ENCODE measurements at places on chromosomes 3 and 15. TPM values are rescaled to one million over a fixed set of nuclear protein-coding genes. Genes with fewer than 3 reads are reported as not detected.

- no peak for DNase-seq
Observed at GRCh38 chr3:50126287-50127211, 28.6 kb upstream of the SEMA3F start.

- DNase-seq: peak; percentile 26
Observed at GRCh38 chr3:71530903-71531530, 52.5 kb downstream of the FOXP1 start.

GRCh38 chr3:196357905-196358304 is 19.7 kb upstream of the TM4SF19 start:
- DNase-seq: no peak

DNA sequence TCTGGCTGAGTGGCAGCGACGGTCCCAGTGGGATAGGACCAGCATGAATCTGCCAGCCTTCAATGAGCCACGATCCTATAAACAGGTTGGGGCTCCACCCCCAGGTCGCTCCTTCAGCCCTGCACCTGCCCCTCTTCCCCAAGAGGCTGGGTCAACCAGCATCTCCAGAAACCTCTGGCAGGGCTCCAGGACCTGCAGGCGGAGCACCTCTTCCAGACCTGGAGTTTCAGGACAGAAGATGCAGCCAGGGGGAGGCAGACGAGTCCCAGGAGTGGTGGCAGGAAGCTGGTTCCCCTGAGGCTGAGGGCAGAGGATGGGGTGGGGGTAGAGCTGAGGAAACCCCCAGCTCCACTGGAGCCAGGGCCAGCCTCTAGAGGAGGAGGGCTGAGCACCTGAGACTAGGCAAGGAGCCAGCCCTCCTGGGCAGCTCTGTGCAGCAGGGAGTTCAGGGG is at the start of gene PLA2G4D:
Gene PLA2G4D (minus strand): TSS at position 51 of the 452 bp plus-strand sequence. CDS start 103 bp downstream, outside the sequence.
- no peak for DNase-seq

- DNase-seq: no peak
Observed at GRCh38 chr15:101807345-101807945, 4.1 kb downstream of the OR4F6 start.

DNA sequence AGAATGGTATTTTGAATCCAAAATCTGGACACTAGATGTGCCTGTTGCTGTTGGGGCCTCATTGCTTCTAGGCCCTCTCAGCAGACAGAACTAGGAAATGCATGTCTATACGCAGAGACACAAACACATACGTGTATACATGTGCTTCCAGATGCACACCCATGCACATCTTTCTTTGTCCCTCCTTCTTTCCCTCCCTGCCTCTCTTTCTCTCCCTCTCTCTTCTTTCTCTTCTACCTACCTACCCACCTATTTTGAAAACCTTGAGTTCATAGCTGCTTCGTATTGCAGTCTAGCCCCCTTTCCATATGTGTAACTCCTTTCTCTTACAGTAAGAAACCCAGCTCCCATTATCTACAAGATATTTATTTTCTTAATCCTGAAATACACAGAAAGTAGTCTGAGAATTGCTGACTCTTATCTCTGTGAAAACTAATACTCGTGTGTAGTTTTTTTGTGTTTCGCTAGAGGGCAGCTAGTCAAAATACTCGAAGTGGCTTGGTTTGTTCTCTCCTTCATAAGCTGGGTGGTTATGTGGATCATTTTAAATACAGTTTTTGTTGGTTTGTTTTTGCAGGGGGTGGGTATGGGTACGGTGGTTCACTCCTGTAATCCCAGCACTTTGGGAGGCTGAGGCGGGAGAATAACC is 18.5 kb downstream of the RPL32 start:
- peak; percentile 43 for DNase-seq

DNA sequence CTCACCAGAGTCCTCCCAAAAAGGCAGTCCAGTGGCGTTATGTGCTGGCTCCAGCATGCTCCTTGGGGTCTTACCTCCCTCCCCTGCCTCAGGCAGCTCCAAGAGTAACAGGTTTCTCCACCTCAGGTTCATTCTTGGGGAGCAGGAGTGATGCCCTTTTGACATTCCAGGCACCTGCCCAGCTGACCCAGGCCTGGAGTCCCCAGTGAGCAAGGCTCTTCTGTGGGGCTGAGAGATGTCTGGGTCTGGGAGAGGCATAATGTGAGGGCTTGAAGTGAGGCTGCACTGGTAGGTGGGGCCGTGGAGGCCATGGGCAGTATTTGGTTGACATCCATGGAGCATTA is 15.3 kb downstream of the PXYLP1 start:
- DNase-seq: no peak

DNA sequence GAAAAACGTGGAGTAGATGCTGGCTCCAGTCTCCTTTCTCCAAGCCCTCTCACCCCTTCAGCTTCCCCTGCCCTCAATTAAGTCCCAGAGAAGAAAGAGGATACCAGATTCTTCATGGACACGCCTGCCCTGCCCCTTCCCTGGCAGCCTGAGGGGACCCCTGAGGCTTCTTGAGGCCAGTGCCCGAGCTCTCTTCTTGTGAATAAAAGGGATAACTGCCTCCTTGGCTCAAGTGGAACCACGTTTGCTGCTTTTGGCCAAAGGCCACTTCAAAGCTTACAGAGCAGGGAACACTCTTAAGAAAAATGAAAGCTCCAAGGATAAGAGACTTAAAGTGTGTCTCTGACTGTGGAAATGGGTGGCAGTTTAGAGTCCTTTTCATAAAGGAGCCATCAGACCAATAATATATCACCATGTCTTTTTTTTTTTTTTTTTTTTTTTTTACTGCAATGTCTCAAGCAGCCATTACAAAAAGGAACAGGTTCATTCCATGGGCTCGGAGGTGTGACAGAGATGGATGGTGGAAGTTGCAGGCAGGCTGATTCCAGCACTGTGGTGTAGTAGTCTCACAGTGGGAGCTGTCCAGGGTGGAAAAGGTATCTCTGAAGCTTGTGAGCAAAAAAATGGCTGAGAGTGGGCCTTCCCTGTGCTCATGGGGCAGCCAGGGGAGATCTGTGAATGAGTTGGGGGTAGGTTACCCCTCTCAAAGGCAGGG is 108.8 kb downstream of the SEMA5B start:
- no peak for DNase-seq

ZBED2 gene
- total RNA-seq: not detected

RFTN1 gene
- 152 TPM for total RNA-seq

GSK3B gene
- 40.9 TPM for total RNA-seq

LYZL4 gene
- not detected for total RNA-seq

Data from OCI-LY7 (cell line).